Stimulated activated naive CD4-positive, alpha-beta T cell treated with Interleukin-2 at 50 U/mL for 16 hours (primary cell): ENCODE measurements at places on chromosomes 11 and 22.
A peak's percentile ranks its signal among the peaks of the same experiment; 100 is the strongest.

GRCh38 chr11:114154271-114155047, 94.9 kb downstream of the ZBTB16 start:
- no peak for DNase-seq

- DNase-seq: no peak
These were observed 19.8 kb upstream of the CDON start for GRCh38 chr11:126082251-126083109.

GRCh38 chr11:116234989-116235568, 537.7 kb downstream of the BUD13 start:
- no peak for DNase-seq

GRCh38 chr11:13216019-13216710, 61.4 kb upstream of the BMAL1 start:
- peak; percentile 14 for DNase-seq

- no peak for DNase-seq
These were observed 17.7 kb upstream of the TMEM123 start for GRCh38 chr11:102470251-102470650.
